CD4-positive, alpha-beta T cell treated with Interleukin-1 beta for 1 hour (primary cell): ENCODE measurements at places on chromosomes 2 and 18.

DNA sequence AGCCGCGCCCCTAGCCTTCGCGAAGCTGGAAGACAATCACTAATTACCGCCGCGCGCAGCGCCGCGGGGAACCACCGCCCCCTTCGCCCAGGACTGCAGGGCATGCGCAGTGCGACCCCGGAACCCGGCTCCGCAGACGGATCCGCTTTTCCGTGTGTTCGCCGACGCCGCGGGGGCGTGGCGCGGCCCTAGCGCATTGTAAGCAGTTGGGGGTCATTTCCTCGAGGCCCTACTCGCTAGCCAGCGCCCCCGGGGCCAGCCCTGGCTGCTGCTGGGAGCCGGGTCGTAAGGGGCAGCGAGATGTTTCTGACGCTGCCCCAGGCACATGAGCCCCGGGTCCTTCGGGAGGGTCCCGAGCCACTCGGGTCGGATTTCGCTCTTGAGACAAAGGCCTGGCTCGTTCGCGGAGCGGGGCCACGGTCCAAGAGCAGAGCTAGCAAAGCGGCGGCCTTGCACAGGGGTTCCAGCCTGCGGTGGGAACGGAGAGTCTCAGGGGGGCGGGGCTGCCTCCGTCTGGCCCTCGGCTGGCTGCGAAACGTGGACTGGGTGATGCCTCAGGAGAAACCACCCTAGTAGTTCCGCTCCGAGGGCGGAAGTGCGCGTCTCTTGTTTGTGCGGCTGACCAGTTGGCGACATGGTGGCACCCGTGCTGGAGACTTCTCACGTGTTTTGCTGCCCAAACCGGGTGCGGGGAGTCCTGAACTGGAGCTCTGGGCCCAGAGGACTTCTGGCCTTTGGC lies at the start of the genes ELP2 and SLC39A6:
TSS of gene ELP2 (plus strand) at position 600 of the 739 bp plus-strand sequence. CDS start at position 635, 35 bp downstream.
TSS of gene SLC39A6 (minus strand) at position 41 of the 739 bp plus-strand sequence. CDS start 2,333 bp downstream, outside the sequence.
- peak; percentile 96 for DNase-seq

DNA sequence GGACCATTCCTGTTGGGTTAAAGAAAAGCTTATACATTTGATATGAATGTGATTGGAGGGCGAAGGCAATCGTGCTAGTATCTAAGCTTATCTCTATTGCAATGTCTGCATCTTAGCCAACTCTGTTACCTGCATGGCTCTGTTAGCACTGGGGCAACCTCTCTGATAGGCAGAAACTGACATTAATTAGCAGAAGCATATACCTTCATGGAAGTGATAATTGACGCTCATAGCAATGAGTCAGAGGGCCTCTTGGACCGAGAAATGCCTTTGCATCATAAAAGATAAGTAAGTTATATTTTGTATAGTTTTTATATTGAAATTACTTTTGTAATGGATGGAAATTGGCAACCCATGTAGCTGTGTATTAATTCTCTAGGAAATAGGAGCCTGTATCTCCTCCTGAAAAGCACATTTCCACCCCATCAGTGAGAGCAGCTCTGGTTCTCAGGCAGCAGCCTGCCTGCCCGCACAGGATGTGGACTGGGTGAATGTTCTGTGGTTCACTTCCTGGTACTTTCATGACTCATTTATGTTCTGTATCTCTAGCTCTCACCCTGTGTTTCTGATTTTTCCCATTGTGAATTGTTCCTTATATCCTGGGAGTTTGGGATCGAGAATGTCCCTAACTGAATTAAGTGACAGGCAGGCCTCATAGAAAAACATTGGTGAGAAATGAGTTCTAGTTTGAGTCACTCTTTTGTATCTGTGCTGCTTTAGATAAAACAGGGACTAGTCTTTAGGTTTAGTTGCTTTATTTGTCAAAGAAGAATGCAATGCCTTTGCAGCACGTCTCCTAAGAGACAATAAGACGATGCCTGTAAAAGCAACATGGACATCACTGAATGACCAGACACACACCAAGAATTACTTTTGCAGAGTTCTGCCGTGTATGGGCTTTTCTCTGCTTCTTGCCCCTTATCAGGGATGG lies 344.9 kb downstream of the DCDC2C start:
- no peak for DNase-seq

DNA sequence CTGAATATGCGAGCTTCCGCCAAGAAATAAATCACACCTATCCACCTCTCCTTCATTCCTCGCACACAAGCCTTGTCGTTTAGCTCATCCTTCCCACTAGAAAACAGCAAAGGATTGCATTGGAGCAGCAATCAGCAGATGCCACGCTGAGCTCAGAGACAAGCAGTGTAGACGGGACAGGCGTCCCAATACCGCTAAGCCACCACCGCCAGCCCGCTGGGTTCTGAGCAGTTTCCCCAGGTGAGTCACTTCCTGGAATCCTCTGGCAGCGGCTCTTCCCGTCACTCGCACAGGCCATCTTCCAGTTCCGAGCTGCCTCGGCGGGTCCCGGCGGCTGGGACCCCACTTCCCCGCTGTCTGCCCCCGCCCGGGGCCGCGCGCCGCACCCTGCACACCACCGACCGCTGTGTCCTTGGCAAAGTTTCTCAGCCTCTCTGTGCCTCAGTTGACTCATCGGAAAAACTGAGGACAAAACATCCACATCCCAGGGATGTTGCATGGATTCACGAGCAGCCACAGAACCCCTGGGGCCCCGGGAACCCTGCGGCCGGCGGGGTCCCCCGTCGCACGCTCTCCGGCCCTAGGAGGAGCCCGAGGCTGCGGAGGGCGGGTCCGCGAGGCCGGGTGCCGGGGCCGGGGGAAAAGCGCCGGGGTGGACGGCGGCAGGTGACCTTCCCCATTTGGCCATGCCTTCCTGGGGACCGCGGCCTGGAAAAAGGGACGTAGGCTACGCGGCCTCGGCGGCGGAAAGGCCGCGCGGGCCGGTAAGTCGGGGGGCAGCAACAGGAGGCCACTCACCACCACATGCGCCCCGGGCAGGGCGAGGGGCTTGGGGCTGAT lies 573 bp downstream of the KDSR start:
- DNase-seq: peak; percentile 43

DNA sequence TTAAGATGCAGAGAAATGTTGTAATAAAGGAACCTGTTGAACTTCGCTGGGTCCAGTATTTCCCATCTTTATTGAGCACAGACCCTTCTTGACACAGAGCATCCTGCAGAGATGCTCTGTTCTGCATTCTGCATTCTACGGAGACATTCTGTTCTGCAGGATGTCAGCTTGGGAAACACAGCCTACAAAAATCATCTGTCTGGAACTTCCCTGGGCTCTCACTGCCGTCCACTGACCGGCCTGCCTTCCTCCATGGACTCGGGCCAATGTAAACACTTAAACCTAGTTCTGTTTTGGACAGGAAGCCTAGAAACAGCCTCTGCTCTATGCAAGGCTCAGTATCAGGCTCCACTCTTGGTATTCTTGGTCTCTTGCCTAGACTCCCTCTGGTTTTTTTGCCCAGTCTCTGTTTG lies 90.0 kb upstream of the PPP1CB start:
- DNase-seq: no peak

- DNase-seq: no peak
Observed at GRCh38 chr2:207956771-207957170, 68.6 kb downstream of the PLEKHM3 start.

- DNase-seq: no peak
Observed at GRCh38 chr2:241618296-241618805, 18.6 kb downstream of the THAP4 start.

- DNase-seq: no peak
Observed at GRCh38 chr2:47592381-47592780, 189.4 kb downstream of the MSH2 start.

DNA sequence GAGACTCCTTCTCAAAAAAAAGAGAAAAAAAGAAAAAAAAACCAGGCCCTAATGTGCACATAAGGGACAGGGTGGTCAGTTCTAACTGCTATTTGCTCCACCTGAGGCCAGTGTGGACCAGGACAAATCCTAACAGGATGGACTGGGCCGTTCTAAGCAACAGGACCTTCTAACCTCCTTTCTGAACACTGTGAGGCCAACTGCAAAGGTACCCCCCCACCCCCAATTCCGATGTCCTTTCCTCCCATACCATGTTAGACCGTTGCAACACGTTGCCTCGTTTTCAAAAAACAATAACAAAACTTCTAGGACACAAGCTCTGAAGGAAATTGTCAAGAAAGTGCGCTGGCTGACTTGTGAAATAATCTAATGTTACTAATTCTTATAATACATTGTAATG lies 1.2 kb downstream of the THAP4 start:
- no peak for DNase-seq

DNA sequence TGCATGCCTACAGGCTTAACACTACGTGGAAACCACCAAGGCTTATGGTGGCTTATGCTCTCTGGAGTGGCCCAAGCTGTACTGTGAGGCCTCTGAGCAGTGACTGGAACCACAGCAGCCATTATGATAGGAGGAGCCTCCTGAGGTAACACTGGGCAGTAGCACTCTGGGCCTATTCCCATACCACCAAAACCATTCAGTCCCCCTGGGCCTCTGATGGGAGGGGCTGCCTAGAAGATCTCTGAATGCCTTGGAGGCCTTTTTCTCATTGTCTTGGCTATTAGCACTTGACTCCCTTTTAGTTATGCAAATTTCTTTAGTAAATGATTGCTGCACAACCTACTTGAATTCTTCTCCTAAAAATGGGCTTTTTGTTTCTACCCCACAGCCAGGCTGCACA lies 985.0 kb downstream of the DPP10 start:
- DNase-seq: no peak

- no peak for DNase-seq
Observed at GRCh38 chr2:67290451-67291290, 106.5 kb upstream of the ETAA1 start.
